ENCODE measurements at places on chromosomes 13 and 19. TPM values are rescaled to one million over a fixed set of nuclear protein-coding genes. Genes with fewer than 3 reads are reported as not detected.

DNA sequence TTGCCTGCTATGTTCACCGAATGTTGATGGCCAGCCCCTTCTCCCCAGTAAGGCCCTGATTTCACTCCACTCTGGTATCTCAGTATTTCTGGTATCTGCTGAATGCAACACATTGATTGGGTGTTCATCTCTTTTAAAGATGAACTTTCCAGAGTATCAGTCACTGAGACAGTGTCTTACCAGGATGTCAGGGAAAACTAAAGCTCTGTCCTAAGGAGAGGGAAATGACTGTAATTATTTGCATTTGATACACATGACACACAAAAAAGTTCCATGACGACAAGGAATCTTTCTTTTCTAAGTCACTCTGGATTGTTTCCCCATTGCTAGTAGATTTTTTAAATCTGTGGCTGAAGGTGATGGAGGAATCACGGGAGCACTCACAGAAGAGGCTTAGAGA, 2.2 kb downstream of the GPC5 start:
- no peak overlapping the region for H3K27ac ChIP-seq
- peaks cover 12% of the 10 kb centered on the region for H3K27me3 ChIP-seq
- DNase-seq: no peak

DNA sequence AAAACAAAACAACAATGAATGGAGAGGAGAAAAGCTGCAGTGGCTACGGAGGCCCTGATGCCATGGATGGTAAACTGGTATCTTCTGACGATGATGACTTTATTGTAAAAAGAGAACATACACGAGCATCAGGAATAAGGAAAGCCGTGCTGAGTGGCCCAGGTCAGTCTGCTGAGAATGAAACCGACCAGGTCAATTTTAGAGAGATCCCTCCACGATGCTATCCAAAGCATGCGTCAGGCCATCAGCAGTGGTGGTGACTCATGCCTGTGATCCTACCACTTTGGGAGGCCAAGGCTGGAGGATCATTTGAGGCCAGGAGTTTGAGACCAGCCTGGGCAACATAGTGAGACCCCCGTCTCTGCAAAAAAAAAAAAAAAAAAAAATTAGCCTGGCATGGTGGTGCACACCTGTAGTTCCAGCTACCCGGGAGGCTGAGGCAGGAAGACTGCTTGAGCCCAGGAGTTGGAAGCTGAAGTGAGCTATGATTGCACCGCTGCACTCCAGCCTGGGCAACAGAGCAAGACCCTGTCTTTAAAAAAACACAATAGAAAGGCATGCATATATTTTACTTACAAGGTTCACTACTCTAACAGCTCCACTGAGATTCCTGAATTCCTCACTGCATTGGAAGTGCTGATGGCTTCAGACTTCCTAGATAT, 62.3 kb downstream of the GADD45B start:
- H3K36me3 ChIP-seq: no peaks in the 10 kb centered on the region
- no peak for DNase-seq
- H3K27ac ChIP-seq: no peak overlapping the region
- H3K4me1 ChIP-seq: 0 out of 2 replicates have a peak, but pooled peaks cover 4% of the 10 kb centered on the region
- no peaks in the 10 kb centered on the region for H3K27me3 ChIP-seq

DNA sequence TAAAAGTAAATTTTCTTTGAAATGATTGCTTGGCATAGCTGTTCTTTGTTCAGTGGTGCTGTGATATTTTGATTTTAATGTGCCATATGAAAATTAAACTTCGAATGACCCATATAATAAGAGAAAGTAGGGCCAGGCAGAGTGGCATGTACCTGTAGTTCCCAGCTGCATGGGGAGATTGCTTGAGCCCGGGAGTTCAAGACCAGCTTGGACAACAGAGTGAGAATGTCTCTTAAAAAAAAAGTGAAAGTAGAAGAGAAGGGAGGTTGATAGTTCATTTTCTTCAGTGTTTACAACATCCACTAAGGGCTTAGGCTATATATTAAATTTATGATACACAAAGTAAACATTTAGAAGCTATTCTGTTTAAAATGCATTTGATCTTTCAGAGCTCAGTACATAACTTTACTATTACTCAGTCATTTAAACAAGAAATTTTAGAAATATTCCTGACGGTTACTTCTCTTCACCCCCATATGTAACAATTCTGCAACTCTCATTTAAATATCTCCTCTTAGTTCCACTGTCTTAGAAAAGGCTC, 17.2 kb upstream of the RFC3 start:
- DNase-seq: no peak
- H3K27me3 ChIP-seq: no peaks in the 10 kb centered on the region
- H3K36me3 ChIP-seq: no peaks in the 10 kb centered on the region
- no peak overlapping the region for H3K27ac ChIP-seq

DNA sequence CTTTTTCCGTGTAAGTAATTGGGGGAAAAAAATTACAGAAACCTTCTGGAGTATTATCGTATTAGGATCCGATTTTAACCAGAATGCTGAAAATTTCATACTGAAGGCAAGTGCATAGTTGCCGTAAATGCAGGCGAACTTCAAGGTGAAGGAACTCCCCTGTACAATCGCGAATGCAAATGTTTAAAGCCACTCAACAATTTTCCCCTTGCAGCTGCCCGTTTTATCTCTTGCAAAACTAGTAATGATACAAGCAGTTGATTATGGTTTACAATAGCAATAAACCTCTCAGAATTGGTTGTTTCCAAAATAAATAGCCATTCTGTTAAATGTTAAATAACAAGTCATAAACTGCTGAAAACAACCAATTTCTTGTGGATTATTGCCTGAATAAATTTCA, 105.7 kb downstream of the DNAJC15 start:
- no peaks in the 10 kb centered on the region for H3K27me3 ChIP-seq
- DNase-seq: no peak
- no peaks in the 10 kb centered on the region for H3K36me3 ChIP-seq
- no peak overlapping the region for H3K27ac ChIP-seq
- no peak overlapping the region for H3K4me3 ChIP-seq

The RINL gene
- 6.4 TPM for total RNA-seq

The SPACA4 gene
- not detected for total RNA-seq
